ENCODE measurements at places on chromosomes 4 and X.

GRCh38 chr4:56976283-56976836, 1.0 kb downstream of the NOA1 start:
- no peak for DNase-seq

GRCh38 chr4:2586502-2586901, 50.1 kb downstream of the FAM193A start:
- no peak for DNase-seq

GRCh38 chr4:23135792-23136645, 443.3 kb downstream of the GBA3 start:
- no peak for DNase-seq

DNA sequence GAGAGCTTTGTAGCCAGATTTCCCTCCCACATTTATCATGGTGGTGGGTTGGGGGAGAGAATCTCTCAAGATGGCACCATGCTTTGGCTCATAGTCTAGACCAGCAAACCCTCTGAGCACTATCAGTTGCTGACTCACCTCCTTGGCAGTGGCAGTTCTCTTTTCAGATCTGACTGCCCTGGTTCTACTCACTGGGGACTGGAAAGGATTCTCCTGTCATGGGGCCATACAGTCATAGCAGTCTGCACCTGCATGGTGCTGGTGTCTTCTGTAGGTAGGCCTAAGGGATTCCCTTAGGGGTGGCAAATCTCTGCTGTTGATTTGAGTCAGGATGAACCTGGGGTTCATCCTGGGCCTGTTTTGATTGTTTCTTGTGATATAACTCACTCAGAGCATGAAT, 2.6 kb downstream of the TEX13B start:
- DNase-seq: no peak
